ENCODE measurements at places on chromosomes 3 and 15.

DNA sequence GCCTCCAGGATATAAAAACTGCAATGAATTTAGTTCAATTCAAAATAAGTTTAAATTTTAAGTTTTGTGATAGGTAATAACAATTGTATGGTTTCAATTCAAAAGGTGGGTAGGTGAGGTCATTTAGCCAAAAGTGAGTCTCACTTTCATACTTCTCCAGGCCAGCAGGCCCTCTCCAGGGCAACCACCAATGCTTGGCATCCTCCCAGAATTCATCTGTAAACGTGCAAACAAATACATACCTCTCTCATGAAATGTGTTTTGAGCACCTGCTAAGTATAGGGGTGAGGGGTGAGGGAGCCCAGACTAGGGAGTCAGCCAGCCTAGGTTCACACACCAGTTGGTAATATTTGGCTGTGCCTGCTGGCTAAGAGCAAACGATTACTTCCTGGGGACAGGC lies 22.0 kb upstream of the RBSN start:
- DNase-seq = no peak

- DNase-seq = no peak
These were observed 64.8 kb upstream of the PCSK6 start for GRCh38 chr15:101554115-101554915.

DNA sequence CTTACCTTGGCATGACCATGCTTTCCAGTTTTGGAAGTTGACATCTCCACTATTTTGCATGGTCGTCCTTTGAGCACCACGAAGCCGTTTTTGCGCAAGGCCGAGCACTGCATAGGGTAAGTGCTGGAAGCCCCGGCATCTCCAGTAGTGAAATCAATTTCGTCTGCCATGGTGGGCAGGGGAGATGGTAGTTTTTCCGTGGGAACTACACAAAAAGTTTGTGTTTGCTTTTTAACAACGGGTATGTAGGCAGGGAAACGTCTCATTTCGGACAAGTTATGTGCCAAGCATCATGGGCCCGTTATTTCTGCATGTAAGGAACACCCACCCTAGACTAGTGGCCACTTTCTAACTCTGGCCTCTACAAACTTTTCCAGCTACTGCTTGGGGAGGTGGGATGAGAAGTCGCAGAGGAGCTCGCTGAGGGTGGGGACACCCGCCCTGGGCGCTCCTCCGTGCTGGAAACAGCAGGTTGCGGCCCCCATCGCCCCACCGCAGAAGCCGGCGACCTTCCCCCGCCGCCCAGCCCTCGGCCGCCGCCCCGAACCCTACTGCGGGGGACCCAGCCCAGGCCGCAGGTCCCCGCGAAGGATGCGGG lies 701 bp downstream of the EIF5A2 start:
- DNase-seq = peak; percentile 9

GRCh38 chr3:148723631-148724030 lies 25.9 kb downstream of the AGTR1 start:
- peak; percentile 94 for DNase-seq

DNA sequence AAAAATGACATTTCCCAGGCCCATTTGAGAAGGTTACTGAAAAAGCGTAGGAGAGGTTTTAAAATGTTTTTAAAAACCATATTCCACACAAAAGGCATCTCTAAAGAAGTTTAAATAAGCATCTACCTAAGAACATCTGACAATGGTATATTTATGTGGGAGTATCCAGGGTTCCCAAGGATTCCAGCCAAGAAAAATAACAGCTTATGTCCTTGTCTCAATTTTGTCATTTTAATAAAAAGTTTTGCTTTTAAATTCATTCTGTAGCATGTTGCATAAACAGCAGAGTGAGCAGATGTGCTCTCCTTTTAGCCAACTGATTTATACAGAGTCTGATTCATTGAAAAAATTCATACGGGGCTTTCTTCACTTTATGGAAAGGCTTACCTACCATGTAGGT lies 129.9 kb downstream of the LRRC3B start:
- DNase-seq = no peak

DNA sequence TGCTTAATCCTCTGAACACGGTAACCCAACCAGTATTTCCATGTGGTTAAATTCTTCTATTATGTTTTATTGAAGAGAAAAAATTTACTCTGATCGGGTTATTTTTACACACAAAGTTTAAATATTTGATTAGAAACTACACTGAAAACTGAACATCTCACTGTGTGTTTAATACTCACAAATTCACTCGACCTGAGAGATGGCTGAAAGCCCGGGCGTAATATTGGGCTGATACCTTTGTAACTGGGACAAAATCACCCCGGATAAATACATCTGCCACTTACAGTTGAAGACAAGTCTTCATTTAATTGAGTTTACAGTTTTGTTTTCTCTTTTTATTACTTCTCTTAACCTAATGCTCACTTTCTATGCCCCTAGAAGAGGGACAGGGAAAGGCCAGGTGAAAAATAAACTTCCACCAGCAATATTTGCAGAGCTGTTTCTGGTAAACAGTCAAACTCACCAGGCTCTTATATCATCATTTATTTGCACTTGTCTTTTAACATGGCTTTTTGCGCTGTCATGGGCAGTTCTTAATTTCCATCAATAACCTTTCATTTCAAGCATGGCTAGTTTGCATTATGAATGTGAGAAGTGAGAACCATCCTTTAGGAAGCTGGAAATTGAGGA lies 145.6 kb upstream of the TMCO5A start:
- DNase-seq = no peak

DNA sequence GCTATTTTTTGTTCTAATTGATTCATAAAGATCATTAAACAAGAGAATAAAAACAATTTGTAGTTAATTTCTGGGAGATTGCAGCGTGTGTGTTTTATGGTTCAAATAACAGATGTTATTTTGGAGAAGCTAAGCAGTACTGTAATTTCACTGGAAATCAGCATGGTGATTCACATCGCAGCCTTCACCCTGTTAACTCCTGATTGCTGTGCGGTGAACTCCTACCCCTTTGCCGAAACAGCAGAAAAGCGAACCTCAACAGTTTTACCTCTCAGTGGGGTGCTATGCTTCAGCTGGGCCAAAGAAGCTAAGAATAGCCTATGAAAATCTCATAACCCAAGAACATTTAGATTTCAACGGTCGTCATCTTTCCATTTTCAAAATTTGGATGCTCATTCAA lies 441.5 kb upstream of the RARB start:
- no peak for DNase-seq

DNA sequence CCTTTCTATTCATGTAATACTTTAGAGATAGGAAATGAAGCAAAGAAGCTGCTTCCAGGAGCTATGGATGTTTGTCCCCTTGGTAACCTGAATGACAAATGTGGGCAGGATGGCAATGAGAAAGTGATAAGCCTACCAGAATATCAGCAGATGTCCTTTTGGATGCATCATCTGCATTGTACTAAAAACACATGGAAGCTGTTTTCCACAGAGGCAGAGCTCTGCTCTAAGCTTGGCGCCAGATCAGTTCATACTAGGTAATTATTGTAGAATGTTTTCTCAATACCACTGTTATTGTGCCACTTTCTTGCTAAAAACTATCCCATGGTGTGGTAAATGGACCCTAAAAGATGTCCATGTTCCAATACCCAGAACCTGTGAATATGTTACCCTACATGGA lies 100.2 kb downstream of the DTWD1 start:
- DNase-seq = no peak

GRCh38 chr3:72127844-72128243 lies 342.9 kb upstream of the PROK2 start:
- DNase-seq = peak; percentile 50

DNA sequence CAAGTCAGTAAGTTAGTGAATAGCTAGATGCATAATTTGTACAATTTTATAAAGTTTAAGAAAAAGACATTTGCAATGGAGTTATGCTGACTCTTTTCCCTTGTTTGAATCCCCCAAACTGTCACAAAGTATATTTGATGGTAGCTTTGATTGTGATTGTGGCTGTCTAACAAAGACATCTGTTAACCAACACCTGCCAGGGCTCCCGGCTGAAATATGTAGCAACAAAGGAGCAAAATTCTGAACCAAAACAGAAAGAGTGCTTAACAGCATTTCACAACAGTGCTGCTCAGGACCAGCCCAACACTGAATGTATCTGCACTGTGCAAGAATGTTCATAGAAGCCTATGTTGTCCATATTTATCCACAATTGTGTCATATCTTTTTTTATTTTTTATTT lies 39.4 kb downstream of the LEO1 start:
- no peak for DNase-seq

- no peak for DNase-seq
These were observed 28.5 kb downstream of the RBPMS2 start for GRCh38 chr15:64746921-64747320.

- DNase-seq = no peak
These were observed 625.2 kb upstream of the GBE1 start for GRCh38 chr3:82386647-82387046.

GRCh38 chr15:52730173-52730572 lies 51.0 kb upstream of the ATOSA start:
- DNase-seq = peak; percentile 39

- no peak for DNase-seq
These were observed 70.7 kb downstream of the GLB1 start for GRCh38 chr3:33026267-33026666.

GRCh38 chr3:115982629-115983028 lies 359.3 kb downstream of the GAP43 start:
- DNase-seq = no peak

GRCh38 chr3:46369675-46370132 lies 1.0 kb upstream of the CCR5 start:
- no peak for DNase-seq

DNA sequence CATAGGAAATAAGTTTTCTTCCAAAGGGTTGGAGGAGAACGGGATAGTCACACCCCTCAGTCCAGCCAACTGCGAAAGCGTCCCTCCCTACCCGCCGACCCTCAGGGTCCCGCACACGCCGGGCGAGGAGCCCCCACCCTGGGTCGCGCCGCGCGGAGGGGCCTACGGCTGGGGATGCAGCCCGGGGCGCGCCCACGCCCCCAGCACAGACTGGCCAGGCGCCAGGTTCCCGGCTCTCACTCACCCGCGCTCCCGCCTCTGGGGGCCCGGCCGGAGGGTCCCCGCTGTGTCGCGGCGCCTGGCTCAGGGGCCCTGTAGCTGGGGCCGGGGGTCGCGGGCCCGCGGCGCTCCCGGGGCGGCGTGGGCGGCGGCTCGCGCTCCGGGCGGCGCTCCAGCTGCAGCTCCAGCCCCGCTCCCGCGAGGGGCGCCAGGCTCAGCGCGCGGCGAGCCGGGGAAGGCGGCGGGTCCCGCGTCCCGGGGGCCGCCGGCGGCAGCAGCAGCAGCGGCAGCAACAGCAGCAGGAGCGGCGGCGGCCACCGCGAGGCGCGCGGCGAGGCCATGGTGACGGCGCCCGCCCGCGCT lies 375 bp downstream of the HEG1 start:
- no peak for DNase-seq

- DNase-seq = no peak
These were observed 34.0 kb upstream of the ARHGEF3 start for GRCh38 chr3:56835650-56836227.

- DNase-seq = peak; percentile 30
These were observed 109.8 kb downstream of the IL12A start for GRCh38 chr3:160098261-160098908.

DNA sequence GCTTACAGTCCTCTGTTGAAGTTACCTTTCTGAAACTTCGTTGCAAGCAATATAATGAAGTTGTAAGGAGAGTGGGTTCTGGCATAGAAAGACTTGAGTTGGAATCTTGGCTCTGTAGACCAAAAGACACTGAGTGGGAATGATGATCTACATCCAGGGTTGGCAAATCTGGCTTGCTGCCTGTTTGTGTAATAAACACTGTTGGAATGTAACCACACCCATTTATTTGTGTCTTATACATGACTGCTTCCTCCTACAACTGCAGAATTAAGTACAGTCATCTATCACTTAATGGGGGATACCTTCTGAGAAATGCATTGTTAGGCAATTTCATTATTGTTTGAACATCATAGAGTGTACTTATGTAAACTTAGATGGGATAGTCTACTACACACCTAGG lies 178.4 kb upstream of the SUCLG2 start:
- no peak for DNase-seq

DNA sequence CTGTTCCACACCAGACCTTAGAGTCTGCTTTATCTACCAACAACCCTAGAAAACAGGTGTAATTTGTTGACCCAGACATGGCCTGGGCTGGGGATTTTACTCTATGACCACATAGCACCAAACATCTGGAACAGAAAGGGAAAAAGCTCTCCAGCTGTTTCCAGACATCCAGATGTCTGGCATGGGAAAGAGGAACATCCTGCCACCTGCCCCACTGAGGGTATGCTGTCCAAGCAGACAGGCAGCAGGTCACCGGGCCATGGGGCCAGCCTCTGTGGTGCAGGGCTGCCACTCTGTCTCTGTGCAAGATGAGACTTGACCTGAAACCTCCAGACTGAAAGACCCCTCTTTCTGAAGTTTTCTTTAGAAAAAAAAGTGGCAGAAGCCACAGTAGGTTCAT lies 359.3 kb upstream of the ICE2 start:
- no peak for DNase-seq

DNA sequence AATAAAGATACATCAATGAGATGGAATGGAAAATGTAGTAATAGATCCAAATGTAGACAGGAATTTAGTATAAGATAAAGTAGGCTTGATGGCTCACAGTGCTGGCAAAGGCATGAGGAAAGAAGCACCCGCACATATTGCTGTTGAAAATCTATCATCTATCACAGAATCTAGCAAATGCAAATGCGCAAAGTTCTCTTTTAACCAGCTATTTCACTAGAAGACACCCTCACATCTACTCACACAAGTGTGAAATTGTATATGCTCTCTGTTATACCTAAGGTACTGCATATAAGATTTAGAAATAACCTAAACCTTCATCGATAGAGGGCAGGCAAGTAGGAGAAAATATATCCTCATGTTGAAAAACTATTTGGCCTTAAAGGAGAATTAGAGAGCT lies 756.7 kb upstream of the SEMA6D start:
- no peak for DNase-seq

DNA sequence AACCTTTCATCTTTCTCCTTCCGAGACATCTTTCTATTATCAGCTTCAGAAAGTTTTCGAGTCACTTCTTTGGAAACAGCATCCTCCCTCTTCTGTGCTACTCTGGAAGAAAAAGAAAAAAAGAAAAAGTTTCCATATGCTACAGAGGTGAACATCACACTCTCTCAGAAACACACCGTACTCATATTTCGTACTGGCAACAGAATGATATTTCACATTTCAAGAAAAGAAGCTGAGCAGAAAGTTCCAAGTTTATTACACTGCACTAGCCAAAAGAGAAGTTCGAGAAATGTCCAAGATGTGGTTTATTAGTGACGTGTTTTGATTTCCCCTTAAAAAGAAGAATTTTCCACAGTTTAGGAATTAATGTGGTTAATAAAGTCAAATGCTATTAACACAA lies 6.0 kb downstream of the SSR3 start:
- DNase-seq = no peak

GRCh38 chr3:138468451-138468850 lies 34.0 kb downstream of the ESYT3 start:
- no peak for DNase-seq

- no peak for DNase-seq
These were observed at the start of gene SLC6A20 for GRCh38 chr3:45795882-45796765. Gene SLC6A20 (minus strand): TSS chr3:45796536. CDS start chr3:45796419, 117 bp downstream.

GRCh38 chr3:8519156-8519555 lies 17.5 kb downstream of the LMCD1 start:
- peak; percentile 96 for DNase-seq

Measured in fibroblast of skin of abdomen (primary cell).